ENCODE measurements at places on chromosomes 12 and 14.

- H3K4me3 ChIP-seq = no peak overlapping the region
- no peaks in the 10 kb centered on the region for H3K4me1 ChIP-seq
- no peak for DNase-seq
- H3K27ac ChIP-seq = no peak overlapping the region
- no peaks in the 10 kb centered on the region for H3K36me3 ChIP-seq
Observed at GRCh38 chr12:127909041-127909440, 357.9 kb upstream of the TMEM132C start.

- no peak overlapping the region for H3K27ac ChIP-seq
- H3K27me3 ChIP-seq = no peaks in the 10 kb centered on the region
- H3K4me1 ChIP-seq = no peaks in the 10 kb centered on the region
- DNase-seq = no peak
Observed at GRCh38 chr14:106083082-106083481, 556.7 kb downstream of the TMEM121 start.

- no peaks in the 10 kb centered on the region for H3K4me1 ChIP-seq
- DNase-seq = no peak
- no peak overlapping the region for H3K4me3 ChIP-seq
- H3K27ac ChIP-seq = no peak overlapping the region
- H3K36me3 ChIP-seq = no peaks in the 10 kb centered on the region
- H3K27me3 ChIP-seq = no peaks in the 10 kb centered on the region
Observed at GRCh38 chr12:41473441-41473840, 285.3 kb downstream of the PDZRN4 start.

DNA sequence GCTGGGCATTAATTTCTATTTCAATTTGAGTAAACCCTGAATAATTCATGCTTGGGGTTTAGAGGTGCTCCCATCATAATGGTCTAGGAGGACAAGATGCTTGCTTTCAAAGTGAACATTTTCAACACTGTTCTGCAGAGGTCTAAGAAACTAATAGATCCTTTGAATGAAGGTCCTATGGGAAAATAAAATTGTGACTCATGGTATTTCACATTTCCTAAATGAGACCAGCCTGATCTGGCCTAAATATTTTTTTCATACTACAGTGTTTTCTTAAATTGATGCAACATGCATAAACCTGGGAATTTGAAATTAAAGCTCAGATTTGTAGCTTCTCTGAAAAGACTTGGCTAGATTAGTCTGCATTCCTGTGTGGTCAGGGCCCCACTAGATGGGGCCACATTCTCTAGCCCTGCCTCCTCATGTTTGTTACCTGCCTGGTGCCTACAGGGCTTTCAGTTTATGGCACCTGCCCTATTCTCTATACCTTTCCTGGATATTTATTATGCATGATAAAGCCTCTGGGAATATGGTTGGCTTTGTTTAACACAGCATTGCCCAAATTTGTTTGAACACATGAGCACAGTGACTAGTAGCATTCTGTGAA, 112.7 kb downstream of the METTL25 start:
- DNase-seq = no peak
- no peak overlapping the region for H3K27ac ChIP-seq
- H3K4me1 ChIP-seq = no peaks in the 10 kb centered on the region
- H3K27me3 ChIP-seq = no peaks in the 10 kb centered on the region

DNA sequence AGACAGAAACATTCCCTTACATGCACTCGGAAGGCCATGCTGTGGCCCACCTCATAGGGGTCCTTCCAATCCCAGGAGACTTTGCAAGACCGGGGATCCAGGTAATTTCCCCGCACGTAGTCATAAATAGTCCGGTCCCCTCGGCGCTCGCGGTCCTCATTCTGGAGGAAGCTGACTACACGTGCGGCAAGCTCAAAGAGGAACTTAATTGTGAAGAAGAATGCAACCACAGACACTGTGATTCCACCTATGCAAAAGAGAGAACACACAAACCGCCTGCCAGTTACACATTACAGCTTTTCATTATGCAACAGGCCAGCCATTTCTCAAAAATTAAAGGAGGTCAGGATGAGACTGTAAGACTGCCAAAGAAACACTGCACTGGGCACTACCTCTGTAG, 28.4 kb downstream of the AREL1 start:
- DNase-seq = no peak
- H3K4me3 ChIP-seq = no peak overlapping the region
- H3K4me1 ChIP-seq = peaks cover 5% of the 10 kb centered on the region
- H3K36me3 ChIP-seq = peaks cover 61% of the 10 kb centered on the region
- no peak overlapping the region for H3K27ac ChIP-seq

- DNase-seq = no peak
- H3K36me3 ChIP-seq = peaks cover 10% of the 10 kb centered on the region
- H3K27ac ChIP-seq = no peak overlapping the region
- H3K4me3 ChIP-seq = no peak overlapping the region
Observed at GRCh38 chr14:100286484-100287191, 19.6 kb downstream of the SLC25A29 start.

- H3K27me3 ChIP-seq = no peaks in the 10 kb centered on the region
- no peak for DNase-seq
- no peaks in the 10 kb centered on the region for H3K36me3 ChIP-seq
- no peak overlapping the region for H3K4me3 ChIP-seq
Observed at GRCh38 chr14:78758333-78758732, 588.2 kb downstream of the NRXN3 start.
